Activated CD4-positive, alpha-beta T cell treated with anti-CD3 and anti-CD28 coated beads for 36 hours (primary cell): ENCODE measurements at places on chromosomes 11 and 22.

GRCh38 chr11:121482231-121483129 lies 29.7 kb upstream of the SORL1-AS1 start:
- peak overlapping the region; percentile 70 for H3K4me3 ChIP-seq
- H3K4me1 ChIP-seq: peaks cover 51% of the 10 kb centered on the region
- H3K36me3 ChIP-seq: peaks cover 42% of the 10 kb centered on the region
- peak overlapping the region; percentile 96 for H3K27ac ChIP-seq

DNA sequence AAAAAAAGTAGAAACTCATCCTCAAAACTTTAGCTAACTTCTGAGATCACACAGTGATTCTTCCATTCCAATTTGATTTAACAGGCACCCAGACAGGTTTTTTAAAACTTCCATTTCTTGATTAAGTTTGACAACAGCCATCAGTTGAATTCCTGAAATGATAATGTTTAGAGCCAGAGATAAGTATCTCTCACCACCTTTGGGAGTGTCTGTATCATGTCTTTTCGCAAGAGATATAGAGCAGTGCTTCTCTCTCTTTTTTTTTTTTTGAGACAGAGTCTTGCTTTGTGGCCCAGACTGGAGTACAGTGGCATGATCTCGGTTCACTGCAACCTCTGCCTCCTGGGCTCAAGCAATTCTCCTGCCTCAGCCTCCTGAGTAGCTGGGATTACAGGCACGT lies 41.7 kb upstream of the BMAL1 start:
- no peaks in the 10 kb centered on the region for H3K4me1 ChIP-seq
- no peaks in the 10 kb centered on the region for H3K36me3 ChIP-seq
- H3K27me3 ChIP-seq: peaks cover 6% of the 10 kb centered on the region
- H3K27ac ChIP-seq: no peak overlapping the region

- H3K4me3 ChIP-seq: no peak overlapping the region
- H3K4me1 ChIP-seq: no peaks in the 10 kb centered on the region
- no peak overlapping the region for H3K27ac ChIP-seq
- peaks cover 4% of the 10 kb centered on the region for H3K27me3 ChIP-seq
- H3K36me3 ChIP-seq: no peaks in the 10 kb centered on the region
- no peak for DNase-seq
Measured at GRCh38 chr11:131446590-131447275, 76.3 kb downstream of the NTM start.

- no peak overlapping the region for H3K4me3 ChIP-seq
- peaks cover 3% of the 10 kb centered on the region for H3K27me3 ChIP-seq
- peak overlapping the region; percentile 24 for H3K27ac ChIP-seq
- no peak for DNase-seq
- H3K36me3 ChIP-seq: no peaks in the 10 kb centered on the region
- H3K4me1 ChIP-seq: peaks cover 14% of the 10 kb centered on the region
Measured at GRCh38 chr22:42022162-42022847, 23.7 kb downstream of the WBP2NL start.

GRCh38 chr11:130170345-130170744 lies 10.8 kb downstream of the ST14 start:
- peaks cover 25% of the 10 kb centered on the region for H3K27me3 ChIP-seq
- H3K4me1 ChIP-seq: no peaks in the 10 kb centered on the region
- DNase-seq: no peak

DNA sequence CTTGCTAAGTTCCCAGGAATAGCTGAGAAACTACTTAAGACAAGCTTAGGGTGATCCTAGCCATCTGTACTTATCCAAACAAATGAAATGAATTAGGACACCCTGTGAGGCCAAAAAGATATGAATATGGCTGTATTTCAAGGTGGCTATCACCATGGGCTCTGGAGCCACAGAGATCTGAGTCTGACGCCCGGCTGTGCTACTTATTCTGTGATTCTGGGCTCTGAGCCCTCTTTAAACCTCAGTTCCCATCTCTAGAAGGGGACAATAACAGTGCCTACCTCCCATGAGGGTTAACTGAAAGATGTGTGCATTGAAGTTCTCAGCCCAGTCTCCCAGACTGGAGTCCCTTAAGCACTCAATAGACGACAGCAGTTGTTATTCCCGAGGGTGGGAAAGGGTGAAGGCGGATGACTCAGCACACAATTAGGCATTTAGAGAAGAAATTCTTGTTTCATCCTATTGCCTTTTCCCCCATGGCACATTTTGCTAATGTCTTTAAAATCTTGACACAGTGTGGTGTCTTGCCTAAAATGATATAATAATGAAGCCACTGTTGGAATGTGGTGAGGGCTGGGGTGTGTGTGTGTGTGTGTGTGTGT lies 132.5 kb downstream of the ADAMTS15 start:
- peaks cover 5% of the 10 kb centered on the region for H3K27me3 ChIP-seq
- H3K4me1 ChIP-seq: no peaks in the 10 kb centered on the region
- H3K27ac ChIP-seq: no peak overlapping the region
- H3K36me3 ChIP-seq: no peaks in the 10 kb centered on the region
- H3K4me3 ChIP-seq: no peak overlapping the region
- DNase-seq: no peak

DNA sequence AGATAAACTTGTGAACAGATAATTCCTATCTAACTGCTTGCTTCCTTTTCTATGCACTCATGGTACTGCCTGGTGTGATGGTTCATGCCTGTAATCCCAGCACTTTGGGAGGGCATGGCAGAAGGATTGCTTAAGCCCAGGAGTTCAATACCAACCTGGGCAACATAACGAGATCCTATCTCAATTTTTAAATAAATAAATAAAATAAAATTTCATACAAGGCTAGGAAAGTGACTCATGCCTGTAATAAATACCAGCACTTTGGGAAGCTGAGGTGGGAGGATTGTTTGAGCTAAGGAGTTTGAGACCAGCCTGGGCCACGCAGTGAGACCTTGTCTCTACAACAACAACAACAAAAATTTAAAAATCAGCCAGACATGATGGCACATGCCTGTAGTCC lies 166.6 kb downstream of the COMMD9 start:
- DNase-seq: no peak
- no peaks in the 10 kb centered on the region for H3K36me3 ChIP-seq
- no peaks in the 10 kb centered on the region for H3K4me1 ChIP-seq
- no peak overlapping the region for H3K27ac ChIP-seq

DNA sequence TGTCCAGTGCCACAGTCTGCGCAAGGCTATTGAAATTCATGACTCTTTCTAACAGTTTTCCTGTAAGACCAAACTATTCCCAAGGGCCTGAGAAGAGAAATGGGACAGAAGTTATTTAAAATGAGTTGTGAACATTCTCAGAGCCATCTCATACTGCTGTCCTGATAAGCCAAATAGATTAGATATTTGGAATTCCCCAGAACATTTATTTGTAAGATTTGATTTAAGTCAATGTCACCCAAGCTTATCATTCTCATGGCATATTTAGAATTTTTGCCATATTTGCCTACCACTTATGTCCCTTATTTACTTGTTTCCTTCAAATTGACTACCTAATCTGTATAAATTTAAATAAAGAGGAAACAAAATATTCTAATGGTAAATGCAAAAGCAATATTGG lies 82.4 kb downstream of the NAV2 start:
- no peaks in the 10 kb centered on the region for H3K4me1 ChIP-seq
- no peak overlapping the region for H3K4me3 ChIP-seq
- no peaks in the 10 kb centered on the region for H3K36me3 ChIP-seq

DNA sequence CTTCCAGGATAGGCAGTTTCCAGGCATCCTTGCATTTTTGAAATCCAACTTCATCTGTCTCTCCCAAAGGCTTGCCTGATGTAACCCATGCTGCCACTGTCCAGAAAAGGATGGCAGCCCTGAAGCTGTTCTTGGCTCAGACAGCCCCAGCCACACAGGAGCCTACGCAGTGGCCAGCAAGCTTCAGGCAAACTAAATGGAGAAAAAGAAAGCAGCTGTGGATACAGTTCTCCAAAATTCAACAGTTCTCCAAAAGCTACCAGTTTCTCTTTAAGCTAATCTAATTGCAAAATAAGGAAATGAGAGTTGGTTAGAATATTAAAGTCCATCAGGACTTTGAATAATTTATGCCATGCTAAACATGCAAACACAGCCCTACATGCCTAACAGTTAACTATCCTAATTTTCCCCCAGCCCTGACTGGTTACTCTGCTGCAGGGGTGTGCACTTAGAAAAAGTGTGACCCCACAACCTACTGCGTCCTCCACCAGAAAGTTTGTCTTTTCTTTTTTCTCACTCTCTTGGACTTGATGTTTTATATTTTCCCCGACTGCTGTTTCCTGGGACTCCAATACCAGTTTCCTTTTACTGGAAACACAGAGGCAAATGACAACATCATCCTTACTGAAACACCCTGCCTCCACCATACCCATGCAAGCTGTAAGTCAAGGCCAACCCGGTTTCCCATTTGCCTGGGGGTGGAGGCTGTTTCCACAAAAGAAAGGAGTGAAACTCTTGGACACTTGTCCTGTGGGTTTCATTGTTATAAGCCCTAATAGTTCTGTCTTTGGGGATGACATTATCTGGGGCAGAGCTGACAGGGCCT lies 69.1 kb upstream of the OR5AN1 start:
- no peaks in the 10 kb centered on the region for H3K36me3 ChIP-seq
- H3K27ac ChIP-seq: no peak overlapping the region
- H3K4me1 ChIP-seq: peaks cover 2% of the 10 kb centered on the region
- DNase-seq: no peak

- H3K4me3 ChIP-seq: no peak overlapping the region
- H3K36me3 ChIP-seq: no peaks in the 10 kb centered on the region
- peaks cover 12% of the 10 kb centered on the region for H3K27me3 ChIP-seq
- no peak for DNase-seq
Measured at GRCh38 chr11:119991669-119992068, 146.2 kb downstream of the TRIM29 start.

DNA sequence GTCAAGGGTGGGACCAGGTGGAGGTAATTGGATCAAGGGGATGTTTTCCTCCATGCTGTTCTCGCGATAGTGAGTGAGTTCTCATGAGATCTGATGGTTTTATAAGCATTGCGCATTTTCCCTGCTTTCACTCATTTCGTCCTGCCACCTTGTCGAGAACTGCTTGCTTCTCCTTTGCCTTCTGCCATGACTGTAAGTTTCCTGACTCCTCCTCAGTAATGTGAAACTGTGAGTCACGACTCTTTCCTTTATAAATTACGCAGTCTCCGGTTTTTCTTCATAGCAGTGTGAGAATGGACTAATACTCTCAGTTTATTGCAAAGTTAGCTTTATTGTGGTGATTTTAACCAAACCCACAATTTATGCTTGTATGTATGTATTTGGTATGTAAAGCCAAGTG lies 878.5 kb upstream of the ANO3 start:
- no peaks in the 10 kb centered on the region for H3K36me3 ChIP-seq
- no peak for DNase-seq
- H3K27me3 ChIP-seq: no peaks in the 10 kb centered on the region
- no peaks in the 10 kb centered on the region for H3K4me1 ChIP-seq
- H3K4me3 ChIP-seq: no peak overlapping the region

DNA sequence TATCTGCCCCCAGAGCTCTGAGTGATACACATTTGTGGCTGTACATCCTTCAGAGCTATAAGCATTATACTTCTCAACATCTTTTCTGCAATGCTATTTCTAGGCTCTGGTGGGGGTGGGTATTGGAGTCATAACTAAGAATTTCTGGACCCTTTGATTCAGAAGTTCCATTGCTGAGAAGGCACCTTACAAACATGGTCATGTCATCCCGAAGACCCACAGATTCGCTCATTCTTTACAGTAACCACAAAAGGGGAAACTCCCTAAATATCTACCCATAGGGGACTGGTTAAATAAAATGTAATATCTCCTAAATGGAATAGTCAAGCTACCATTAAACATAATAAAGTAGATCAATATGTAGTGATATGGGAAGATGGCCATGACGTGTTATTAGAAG lies 98.8 kb downstream of the PRR5L start:
- peaks cover 60% of the 10 kb centered on the region for H3K4me1 ChIP-seq
- H3K36me3 ChIP-seq: peaks cover 13% of the 10 kb centered on the region
- no peak for DNase-seq
- H3K27ac ChIP-seq: peak overlapping the region; percentile 80

DNA sequence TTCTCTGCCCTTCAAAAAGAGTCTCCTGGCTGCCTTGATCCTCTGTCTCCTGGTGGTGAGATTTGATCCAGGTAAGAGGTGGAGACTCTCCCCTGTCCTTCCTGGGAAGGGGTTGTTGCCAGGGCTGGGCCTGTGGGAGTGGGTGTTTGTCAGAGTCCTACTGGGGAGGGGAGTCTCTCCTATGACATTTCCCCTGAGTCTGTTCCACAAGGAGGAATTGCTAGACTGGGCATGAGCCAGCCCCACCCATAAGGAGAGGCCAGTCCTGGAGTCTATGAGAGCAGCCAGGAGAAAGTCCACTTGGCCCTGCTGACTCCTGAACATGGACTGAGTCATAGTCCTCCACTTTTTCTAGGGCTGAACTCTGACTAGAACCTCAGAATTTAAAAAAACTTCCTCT lies 7.4 kb downstream of the PEX26 start:
- no peak for DNase-seq
- no peak overlapping the region for H3K4me3 ChIP-seq
- peaks cover 75% of the 10 kb centered on the region for H3K36me3 ChIP-seq
- H3K4me1 ChIP-seq: peaks cover 45% of the 10 kb centered on the region
- H3K27ac ChIP-seq: no peak overlapping the region

GRCh38 chr11:17572791-17573460 lies 25.9 kb downstream of the OTOG start:
- H3K4me3 ChIP-seq: no peak overlapping the region
- H3K27ac ChIP-seq: no peak overlapping the region
- H3K27me3 ChIP-seq: peaks cover 5% of the 10 kb centered on the region
- peaks cover 4% of the 10 kb centered on the region for H3K4me1 ChIP-seq

GRCh38 chr11:26587073-26587472 lies 15.0 kb upstream of the MUC15 start:
- no peaks in the 10 kb centered on the region for H3K27me3 ChIP-seq
- DNase-seq: no peak
- H3K36me3 ChIP-seq: no peaks in the 10 kb centered on the region

GRCh38 chr11:12914400-12914912 lies 94.7 kb upstream of the RASSF10 start:
- no peaks in the 10 kb centered on the region for H3K4me1 ChIP-seq
- H3K36me3 ChIP-seq: no peaks in the 10 kb centered on the region
- no peak overlapping the region for H3K4me3 ChIP-seq
- peak; percentile 42 for DNase-seq

- H3K36me3 ChIP-seq: no peaks in the 10 kb centered on the region
- no peak overlapping the region for H3K27ac ChIP-seq
- no peaks in the 10 kb centered on the region for H3K27me3 ChIP-seq
- DNase-seq: no peak
- H3K4me3 ChIP-seq: no peak overlapping the region
Measured at GRCh38 chr11:114157476-114158050, 98.1 kb downstream of the ZBTB16 start.

DNA sequence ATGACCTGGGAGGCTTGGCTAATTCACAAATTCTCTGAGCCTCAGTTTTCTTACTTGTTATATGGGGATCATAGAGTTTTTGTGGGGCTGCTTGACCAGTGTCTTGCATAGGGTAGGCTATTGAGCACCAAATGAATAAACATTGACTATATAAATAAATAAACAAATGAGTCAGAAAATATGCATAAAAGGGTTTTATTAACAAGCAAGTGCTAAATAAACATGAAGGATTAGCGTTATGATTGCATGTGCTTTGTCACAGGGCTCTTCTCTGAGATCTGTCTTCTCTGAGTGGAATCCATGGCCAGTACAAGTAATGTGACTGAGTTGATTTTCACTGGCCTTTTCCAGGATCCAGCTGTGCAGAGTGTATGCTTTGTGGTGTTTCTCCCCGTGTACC lies at the start of gene OR4B1:
Gene OR4B1, plus strand, starts transcription at position 301 of the 400 bp plus-strand sequence. Its CDS starts 0 bp downstream, at position 301.
- H3K36me3 ChIP-seq: no peaks in the 10 kb centered on the region
- H3K4me3 ChIP-seq: no peak within 1 kb of the TSS
- no peak within 1 kb of the TSS for H3K27ac ChIP-seq
- DNase-seq: no peak
- no peaks in the 10 kb centered on the region for H3K27me3 ChIP-seq
- no peaks in the 10 kb centered on the region for H3K4me1 ChIP-seq
